ENCODE measurements at places on chromosomes 3 and 15.

DNA sequence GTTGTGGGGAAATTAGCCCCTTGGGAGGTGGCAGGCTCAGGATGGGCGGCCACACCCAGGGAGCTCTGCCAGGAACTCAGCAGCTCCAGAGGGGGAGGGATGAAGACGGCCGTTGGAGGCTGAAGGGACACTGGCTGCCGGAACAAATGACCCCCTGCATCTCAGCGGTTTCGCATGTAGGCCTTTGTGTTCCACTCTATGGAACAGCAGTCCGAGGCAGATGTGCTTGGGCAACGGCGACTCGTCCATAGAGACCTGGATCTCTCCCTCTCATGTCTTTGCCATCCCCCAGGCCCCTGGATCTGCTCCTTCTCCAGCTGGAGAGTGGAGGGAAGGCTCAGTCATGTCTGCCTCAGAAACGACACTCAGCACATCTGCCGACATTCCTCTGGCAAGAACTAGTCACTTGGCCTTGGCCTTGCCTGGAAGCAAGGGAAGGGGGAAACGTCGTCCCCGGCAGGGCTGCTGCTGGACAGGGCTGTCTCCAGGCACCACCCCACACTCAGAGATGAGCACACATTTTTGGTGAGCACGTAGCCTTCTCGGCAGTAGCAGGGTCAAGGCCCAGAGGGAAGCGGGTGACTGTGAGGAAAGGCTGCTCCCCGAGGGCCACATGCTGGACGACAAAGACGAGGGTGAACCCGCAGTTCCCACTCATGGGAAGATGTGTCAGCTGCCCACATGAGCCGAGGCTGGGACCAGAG, 83.8 kb downstream of the ASB7 start:
- no peak for DNase-seq

- DNase-seq, result no peak
Observed at GRCh38 chr3:158617982-158618875, 26.1 kb upstream of the GFM1 start.

DNA sequence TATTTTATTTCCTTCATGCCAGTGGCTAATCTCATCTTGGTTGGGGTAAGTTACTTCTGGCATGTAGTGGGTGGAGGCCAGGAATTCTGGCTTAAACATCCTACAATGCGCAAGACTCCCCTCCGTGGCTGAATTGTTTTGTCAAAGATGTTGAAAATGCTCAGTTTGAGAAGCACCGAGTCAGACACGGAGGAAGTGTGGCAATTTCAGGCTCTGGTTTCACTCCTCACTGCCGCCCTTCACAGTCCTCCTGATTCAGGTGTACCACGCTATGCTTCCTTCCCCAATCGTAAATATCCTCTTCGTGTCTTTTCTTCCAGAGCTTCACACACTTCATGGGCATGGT, 150.7 kb downstream of the OPA1 start:
- DNase-seq, result no peak

- no peak for DNase-seq
Observed at GRCh38 chr3:33313331-33313730, 36.1 kb downstream of the FBXL2 start.

- no peak for DNase-seq
Observed at GRCh38 chr3:36969540-36970432, 23.1 kb downstream of the EPM2AIP1 start.

DNA sequence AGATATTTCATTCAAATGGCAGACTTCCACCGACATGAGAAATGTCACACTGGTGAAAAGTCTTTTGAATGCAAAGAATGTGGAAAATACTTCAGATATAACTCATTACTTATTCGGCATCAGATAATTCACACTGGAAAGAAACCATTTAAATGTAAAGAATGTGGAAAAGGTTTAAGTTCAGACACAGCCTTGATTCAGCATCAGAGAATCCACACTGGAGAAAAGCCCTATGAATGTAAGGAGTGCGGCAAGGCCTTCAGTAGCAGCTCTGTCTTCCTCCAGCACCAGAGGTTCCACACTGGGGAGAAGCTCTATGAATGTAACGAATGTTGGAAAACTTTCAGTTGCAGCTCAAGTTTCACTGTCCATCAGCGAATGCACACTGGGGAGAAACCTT, 8.6 kb upstream of the ZNF621 start:
- no peak for DNase-seq

DNA sequence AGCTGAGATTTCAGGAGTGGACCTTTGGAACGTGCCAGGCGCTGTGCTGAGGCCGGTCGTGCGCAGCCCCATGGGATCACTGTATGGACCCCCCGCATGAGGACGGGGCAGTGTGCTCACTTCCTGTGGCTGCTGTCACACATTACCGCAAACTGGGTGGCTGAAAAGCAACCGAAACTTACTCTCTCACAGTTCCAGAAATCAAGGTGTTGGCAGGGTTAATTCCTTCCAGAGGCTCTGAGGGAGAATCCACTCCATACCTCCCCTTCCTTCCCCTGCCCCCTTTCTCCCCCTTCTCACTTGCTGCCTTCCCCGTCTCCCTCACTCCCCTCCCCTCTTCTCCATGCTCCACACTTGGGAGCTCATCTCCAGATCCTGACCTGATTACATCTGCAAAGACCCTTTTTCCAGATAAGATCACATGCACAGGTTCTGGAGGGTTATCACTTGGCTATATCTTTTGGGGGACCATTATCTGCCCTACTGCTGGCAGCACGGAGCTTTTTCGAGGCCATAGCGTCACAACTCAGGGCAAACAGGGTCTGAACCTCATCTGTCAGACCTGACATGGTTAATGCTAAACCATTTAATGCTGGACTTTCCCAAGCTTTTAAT, 41.2 kb downstream of the KLF13 start:
- no peak for DNase-seq

DNA sequence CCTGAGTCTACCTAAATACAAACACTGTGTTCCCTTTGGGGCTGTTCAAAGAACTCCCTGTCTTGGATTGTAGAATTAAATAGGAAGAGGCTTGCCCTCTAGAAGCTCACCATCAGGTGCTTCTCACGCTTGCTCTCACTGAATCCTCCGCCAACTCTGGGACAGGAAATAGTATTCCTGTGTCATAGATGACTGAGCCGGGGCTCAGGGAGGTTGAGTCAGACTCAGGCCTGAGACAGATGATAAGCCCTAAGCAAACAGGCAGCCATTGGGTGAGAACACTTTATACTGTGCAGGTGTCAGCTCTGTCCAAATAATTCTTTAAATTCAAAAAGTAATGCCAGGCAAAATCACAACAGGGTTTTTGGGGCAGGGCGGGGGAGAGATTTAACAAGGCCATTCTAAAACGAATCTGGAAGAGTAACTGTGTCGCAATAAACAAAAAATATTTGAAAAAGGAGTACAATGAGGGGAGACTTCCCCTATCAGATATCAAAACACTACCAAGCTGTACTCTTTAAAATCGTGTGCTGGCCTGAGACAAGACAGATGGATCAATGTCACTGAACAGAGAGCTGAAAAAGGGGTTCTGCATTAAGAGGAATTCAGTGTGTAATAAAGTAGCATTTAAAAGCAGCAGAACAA, 59.0 kb downstream of the EPHB3 start:
- DNase-seq, result no peak

DNA sequence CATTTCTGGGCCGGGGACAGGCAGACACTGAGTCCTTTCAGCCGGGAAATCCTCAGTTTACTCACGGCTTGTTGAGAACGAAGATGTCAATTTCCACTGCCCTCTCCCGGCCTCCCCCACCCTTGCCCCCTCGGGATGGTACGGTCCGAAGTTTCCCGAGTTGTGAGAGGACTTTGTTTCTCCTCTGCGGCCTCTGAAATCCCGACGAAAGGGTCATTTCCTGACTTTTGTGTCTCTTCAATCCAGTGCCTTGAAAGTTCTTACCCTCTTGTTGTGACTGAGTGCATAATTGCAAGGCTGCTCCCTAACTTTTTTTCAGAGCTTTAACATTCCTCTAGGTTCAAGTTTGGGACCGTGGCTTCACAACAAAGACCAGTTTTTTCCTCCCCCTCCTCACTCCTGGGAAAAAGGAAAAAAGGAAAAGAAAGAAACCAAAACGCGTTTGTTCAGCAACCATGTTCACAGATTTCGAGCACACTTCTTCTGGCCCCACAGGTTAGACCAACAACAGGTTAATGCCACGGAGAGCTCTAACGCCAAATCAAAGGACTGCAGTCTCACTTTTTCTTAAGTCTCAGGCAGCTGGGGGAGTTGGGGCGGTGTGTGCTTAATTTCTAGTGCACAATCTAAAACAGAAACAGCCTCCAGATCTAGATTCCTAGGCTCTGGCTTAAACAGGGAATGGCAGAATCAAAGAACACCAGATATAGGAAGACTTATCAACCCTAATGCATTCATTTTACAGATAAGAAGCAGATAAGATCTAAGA, 138.9 kb downstream of the TMCO5A start:
- DNase-seq, result no peak

DNA sequence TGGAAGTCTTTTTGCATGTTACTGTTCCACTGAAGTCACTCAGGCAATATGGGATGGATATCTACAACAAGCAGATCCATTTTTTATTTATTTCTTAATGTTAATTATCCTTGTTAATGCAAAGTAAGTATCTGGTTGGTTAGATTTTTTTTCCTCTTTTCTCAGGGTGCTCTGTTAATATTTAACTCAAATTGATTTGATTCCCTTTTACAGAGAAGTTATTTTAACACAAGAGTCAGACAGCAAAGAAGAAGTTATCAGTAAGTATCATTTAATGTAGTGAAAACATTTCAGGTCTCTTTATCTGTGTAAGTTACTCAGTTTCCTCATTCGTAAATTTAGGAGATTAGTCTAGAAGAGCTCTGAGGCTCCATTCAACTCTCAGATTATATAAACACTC, 34.3 kb downstream of the TBC1D23 start:
- no peak for DNase-seq

- no peak for DNase-seq
Observed at GRCh38 chr3:184648636-184649035, 63.2 kb downstream of the MAGEF1 start.

DNA sequence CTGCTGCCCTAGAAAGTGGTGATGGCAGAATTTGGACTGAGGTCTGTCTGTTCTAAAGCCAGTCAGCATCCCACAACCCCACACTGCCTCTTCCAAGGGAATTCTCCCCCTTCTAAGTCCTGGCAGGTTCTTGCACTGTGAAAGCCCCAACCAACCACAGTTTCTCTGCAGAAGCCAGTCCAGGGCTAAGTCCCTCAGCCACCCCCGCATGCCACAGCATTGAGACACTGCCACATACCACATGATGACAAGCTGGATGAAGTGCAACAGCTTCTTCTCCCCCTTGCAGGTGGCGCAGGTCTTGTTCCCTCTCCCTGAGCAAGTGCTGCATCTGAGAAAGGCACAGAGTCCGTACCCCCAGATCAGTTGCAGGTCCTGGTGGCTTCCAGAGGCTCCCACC, 18.6 kb downstream of the SSUH2 start:
- no peak for DNase-seq

DNA sequence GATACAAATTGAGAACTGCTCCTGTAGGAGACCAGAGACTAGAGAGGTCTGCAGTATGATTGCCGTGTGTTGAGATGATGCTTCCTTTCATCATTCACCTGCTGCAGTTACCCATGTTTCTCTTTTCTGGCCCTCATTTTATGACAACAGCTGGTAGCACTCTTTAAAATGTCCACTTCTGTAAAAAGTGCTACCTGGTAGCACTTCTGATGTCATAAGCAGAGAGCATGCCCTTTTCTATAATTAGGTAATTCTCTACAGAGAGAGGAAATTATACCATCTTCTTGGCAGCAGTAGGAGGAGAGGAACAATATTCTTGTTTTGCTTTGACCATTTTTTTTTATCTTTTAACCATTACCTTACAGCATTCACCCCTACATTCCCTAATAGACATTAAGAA, 123.8 kb downstream of the PPM1L start:
- no peak for DNase-seq

GRCh38 chr3:195178124-195178910, 92.6 kb downstream of the XXYLT1 start:
- DNase-seq, result no peak

GRCh38 chr3:46848271-46849044, 14.8 kb downstream of the MYL3 start:
- no peak for DNase-seq

GRCh38 chr3:29755416-29755815, 474.5 kb downstream of the RBMS3 start:
- no peak for DNase-seq

DNA sequence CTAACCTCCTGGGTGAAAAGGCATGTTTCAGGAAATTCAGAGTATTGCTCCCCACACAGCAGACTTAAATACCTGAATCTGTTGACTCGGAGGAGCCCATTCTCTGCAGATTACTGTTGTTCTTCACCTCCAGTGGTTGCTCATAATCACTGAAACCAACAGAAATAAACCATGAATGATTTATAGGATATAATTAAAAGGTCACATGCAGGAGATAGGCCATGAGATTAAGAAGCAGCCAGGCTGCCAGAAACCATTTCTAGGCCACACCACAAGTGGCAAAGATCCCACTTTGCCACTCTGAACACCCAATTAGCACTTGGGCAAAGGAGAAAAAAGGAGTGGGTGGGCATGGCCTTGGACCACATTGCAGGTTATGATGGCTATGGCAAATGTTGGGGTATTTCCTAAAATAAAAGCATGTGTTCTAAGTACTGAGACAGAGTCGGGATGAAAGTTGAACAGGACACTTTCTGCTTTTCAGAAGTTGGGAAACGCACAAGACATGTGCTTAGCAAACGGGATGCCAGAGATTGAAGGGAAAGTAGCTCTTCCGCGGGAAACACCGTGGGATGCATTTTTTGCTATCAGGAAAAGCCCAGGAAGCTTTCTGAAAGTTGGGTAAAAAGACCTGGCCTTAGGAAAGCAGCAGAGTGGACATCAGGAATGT, 1.5 kb downstream of the CDC25A start:
- DNase-seq, result no peak

DNA sequence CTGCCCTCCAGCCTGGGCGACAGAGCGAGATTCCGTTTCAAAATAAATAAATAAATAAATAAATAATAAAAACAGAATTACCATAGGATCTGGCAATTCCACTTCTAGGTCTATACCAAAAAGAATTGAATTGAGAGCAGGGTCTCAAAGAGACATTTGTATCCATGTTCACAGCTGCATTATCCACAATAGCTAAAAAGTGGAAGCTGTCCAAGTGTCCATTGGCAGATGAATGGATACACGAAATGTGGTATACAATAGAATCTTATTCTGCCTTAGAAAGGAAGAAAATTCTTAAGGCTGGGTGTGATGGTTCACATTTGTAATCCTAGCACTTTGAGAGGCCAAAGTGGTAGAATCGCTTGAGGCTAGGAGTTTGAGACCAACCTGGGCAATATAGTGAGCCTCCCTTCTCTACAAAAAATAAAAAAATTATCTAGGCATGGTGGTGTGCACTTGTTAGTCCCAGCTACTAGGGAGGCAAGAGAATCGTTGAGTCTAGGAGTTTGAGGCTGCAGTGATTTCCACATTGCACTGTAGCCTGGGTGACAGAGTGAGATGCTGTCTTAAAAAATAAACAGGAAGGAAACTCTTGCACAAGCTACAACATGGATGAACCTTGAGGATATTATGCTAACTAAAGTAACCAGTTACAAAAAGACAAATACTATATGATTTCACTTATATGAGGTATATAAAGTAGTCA, 24.2 kb downstream of the PFKFB4 start:
- DNase-seq, result no peak

- no peak for DNase-seq
Observed at GRCh38 chr3:60308808-60309207, 942.4 kb downstream of the FHIT start.

GRCh38 chr3:116417151-116417550, 28.1 kb downstream of the LSAMP start:
- no peak for DNase-seq

- no peak for DNase-seq
Observed at GRCh38 chr3:26515351-26515750, 107.2 kb upstream of the LRRC3B start.

All from activated CD8-positive, alpha-beta memory T cell treated with anti-CD3 and anti-CD28 coated beads for 1 hour (primary cell).